Astrocyte (in vitro differentiated cells and primary cell): ENCODE measurements at places on chromosomes 7 and 10. TPM values are rescaled to one million over a fixed set of nuclear protein-coding genes. Genes with fewer than 3 reads are reported as not detected.

DNA sequence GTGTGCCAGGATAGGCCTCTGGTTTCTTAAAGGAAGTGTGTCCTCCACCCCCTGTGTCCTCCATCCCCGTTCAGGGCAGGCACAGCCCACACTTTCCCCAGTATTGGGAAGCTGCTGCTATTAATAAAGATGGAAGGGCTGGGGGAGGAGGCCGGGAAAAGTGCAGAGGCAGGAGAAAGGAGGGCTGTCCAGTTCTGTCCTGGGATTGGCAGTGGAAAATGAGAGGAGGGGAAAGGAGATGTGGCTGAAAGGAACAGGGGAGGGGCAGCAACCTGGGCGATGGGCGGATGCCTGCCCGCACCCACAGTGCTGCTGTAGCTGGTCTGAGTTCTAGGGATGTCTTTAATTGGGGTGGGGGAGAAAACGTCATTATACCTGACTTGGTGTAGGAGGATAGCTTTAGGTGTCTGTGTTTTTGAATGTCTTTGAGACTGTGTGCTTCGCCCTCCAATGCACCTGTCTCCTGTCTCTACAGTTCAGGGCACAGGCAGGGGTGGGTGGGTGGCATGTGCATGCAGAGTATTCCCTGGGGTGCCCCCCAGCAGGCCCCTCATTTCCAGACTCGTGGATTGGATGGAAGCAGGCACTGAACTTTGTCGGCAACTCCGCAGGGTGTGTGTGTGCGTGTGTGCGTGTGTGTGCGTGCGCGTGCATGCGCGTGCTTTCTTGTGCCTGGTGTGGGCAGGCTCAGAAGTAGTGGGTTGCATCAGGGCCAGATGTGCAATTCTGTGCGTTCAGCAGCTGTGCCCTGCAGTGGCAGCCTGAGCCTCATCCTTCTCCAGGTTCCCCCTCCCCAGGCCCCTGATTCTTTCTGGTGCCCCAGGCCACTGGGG, 2.5 kb downstream of the TRIM8 start:
- DNase-seq, result no peak

GRCh38 chr10:46554166-46554781, 2.2 kb downstream of the GPRIN2 start:
- DNase-seq, result no peak

DNA sequence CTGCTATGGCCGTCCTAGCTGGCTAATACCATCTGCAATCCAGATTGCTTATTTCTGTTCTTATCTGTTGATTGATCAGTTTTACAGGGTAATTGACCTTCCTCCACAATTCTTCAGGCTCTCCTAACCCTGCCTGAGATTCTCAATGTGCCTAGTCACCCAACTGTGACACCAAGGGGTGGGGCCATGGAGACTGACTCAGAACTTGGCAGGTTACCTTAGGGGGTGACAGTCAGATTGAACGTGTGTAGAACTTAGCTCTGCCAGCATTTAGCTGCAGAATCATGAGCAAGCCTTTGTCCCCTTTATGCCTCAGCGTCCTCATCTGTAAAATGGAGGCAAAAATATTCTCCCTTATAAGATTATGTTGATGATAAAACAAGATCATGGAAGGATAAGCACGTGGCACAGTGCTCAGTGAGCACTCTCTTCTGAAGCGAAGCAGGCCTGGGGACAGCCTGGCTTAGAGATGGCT, 19.1 kb upstream of the LEP start:
- DNase-seq, result peak; percentile 74

DNA sequence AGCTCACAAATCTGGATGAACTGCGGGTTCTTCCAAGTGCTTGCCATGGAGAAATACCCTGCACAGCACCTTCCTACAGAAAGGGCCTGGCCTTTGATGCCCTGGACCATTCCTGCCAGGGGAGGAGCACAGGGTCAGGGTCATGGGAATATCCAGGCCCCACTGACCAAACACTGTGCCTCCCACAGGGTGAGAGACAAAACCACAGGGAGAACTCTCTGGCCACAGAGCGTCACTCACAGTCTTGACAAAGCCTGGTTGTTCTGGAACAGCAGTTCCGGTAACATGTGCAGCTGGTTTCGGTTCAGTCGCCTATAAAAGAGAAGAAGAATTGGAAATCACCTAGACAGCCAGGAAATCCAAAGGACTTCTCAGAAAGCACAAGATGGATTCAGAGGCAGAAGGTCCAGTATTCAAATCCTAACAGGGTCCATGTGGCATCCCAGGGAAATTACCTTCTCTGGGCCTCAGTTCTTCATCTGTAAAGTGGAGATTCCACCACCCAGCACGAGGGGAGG, 28.1 kb downstream of the SLIT1 start:
- DNase-seq, result no peak

The GBX1 gene
- not detected in 2 replicates for total RNA-seq

DNA sequence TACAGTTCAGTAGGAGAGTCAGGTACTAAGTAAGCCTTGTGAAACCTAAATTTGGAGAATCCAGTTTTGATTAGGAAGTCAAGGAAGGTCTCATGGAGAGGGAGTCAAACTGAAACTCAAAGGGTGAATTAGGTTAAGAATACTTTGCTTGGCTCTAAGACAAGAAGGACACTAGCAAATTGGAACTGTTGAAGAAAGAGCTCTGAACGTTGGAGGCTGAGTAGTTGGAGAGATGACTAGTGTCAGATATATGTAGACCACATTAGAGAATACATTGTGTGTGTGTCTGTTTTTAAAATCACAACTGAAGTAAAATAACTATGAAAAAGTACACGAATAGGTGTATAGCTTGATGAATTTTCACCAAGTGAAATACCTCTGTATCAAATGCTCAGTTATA, 6.3 kb downstream of the VPS26A start:
- DNase-seq, result peak; percentile 27

DNA sequence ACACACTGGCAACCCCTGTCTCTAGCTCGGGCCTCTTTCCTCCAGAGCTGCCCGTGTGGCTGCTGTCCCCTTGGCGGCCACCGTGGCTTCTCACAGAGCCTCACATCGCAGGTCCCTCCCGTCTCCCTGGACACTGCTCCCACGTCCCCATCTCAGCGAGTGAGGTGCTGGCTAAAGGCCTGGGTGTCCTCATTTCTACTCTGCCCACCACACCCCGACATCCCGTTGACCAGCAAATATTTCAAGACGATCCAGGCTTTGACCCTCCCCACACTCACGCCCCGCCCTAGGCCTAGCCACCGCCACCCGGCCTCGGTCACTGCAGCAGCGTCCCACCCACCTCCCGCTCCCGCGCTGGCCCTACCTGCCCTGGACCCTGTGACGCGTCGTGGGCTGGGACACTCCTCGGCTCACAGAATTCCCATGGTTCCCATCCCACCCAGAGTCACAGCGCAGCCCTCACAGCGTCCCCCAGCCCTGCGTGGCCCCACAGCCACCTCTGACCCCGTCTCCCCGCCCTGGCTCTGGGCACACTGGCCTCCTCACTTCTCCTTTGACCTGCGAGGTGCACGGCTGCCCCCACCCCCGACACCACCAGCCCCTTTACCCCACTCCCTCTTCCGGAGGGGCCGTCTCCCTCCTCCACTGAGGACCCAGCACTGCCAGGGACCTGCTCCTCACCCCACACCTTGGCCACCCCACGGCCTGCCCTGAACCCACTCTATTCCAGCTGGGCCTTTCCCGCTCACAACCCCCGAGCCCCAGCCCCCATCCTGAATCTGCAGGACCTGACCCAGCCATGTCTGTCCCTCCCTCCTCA, 6.9 kb downstream of the ADAP1 start:
- DNase-seq, result no peak

The COPG2 gene
- 20.6 and 22.6 TPM in 2 replicates for total RNA-seq

- DNase-seq, result no peak
These were observed 30.7 kb downstream of the NUDT5 start for GRCh38 chr10:12165036-12165435.

GRCh38 chr10:108801775-108802517, 1121.4 kb downstream of the XPNPEP1 start:
- peak; percentile 92 for DNase-seq

GRCh38 chr7:141551094-141551781, at the start of gene AGK:
AGK (plus strand) TSS chr7:141551410; CDS start chr7:141555467, 4,057 bp downstream.
- peak; percentile 68 for DNase-seq

The CFAP46 gene
- 1.3 and 1.5 TPM in 2 replicates for total RNA-seq
